Heart left ventricle (tissue), 16 donors: ENCODE measurements at places on chromosomes 13 and 19. TPM values are rescaled to one million over a fixed set of nuclear protein-coding genes. Genes with fewer than 3 reads are reported as not detected.

GRCh38 chr13:112150352-112150751 is 83.4 kb downstream of the SOX1 start:
- no peak for DNase-seq

DNA sequence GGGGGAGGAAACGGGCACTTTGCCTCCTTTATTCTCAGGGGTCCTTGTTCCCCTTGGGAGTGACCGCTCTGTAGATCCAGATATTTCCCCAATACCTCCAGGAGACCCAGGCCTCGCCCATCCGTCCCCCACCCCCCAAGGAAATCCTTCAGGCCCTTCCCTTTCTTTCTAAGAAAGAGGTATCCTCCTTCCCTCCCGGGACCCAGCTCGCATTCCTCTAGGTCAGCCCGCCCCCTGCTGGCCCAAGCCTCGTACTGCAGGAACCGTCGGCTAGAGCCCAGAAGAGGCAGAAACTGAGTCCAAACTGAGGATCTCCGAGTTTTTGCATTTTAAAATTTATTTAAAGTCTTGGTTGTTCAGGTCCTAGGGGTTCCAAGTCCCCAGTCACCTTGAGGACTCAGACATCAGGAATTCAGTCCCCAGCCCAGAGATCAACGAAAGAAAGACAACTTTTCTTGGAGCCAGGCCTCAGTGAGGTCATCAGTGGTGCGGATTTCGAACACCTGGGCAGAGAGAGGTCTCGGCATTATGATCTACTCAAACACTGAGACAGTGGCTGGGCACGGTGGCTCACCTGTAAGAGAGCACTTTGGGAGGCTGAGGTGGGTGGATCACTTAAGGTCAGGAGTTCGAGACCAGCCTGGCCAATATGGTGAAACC is 7.5 kb upstream of the LRFN1 start:
- peak; percentile 83 for DNase-seq

GRCh38 chr13:101965096-101965495 is 436.8 kb downstream of the FGF14 start:
- no peak for DNase-seq

DNA sequence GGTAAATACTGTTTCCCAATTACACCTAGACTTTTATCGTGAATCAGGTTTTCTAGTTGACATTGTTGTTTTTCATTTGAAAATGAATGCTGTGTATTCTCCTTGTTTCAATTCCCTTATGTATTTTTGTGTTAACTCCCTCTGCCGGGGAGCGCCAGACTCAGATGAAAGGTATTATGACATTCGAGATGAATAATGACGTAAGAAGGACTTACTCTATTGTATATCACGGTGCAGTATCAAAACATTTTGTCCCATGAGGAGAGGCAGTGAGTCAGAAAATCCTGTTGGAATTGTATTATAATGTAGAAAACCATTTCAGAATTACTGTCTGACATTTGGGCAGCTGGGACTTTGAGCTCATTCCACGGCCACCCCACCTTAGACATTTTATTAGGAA is 61.6 kb downstream of the LRCH1 start:
- DNase-seq = no peak

DNA sequence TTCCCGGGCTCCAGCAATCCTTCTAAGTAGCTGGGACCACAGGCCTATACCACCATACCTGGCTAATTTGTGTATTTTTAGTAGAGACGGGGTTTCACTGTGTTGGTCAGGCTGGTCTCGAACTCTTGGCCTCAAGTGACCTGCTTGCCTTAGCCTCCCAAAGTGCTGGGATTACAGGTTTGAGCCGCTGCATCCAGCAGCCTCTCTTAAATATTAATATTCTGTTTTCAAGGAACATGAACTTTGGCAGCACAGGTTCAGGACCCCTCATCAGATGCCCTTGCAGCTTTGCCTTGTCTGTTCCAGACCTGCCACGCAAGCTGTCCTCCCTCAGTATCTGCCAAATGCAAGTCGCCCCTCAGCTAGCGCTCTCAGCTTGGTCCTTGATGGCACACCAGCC is 166.8 kb downstream of the KCTD15 start:
- DNase-seq = no peak

DNA sequence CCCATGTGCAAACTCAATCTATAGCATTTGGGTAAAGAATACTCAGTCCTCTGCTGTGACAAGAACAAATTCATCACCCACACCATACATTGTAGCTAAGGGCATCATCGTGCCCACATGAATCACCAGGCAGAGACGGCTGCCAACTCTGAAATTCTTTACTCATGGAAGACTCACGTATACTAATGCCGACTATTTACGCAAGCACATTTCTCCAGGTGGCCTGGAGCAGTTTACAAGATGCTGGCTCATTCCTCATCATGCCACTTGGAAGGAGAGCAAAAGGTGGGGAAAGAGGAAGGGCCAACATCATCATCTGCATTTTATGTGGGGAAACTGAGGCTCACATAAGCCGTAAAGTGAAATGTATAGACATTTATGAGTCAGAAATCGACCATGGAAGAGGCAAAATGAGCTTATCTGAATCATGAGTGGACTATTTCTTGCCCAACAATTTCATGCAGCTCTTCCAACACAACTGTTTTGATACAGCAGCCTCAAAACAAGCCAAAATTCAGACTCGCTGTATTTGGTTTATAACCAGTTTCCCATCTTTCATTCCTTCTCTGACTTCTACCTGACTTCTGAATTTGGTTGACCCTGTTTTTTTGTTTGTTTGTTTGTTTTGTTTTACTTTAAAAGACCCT is 213.9 kb upstream of the SERP2 start:
- DNase-seq = no peak

DNA sequence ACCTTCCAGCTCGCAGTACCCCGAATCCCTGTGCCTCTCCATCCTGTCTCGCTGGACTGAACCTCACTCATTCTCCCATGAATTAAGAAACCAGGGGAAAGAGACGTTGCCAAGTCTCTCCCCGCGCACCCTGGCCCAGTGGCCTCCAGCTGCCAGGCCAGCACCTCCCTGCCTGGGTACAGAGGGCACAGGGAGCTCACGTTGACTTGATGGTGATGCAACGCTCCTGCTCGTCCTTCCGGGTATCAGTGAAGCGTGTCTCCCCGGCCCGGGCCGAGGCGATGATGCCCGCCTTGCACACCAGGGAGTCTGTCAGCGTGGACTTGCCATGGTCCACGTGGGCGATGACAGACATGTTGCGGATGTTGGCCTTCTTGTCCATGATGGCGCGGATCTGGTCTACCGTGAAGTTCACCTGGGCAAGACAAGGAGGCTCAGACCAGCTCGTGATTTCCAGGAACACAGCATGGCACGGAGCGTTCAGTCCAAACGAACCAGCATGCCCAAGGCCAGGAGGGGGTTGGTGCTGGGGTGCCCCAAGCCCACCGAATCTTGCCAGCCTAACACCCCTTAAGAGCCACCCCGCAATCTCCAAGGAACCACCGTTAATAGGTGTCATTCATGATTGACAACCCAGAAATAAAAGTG is 1.2 kb downstream of the EEF2 start:
- peak; percentile 32 for DNase-seq

- peak; percentile 95 for DNase-seq
Observed at GRCh38 chr19:35124098-35125060, 8.8 kb downstream of the FXYD3 start.

- no peak for DNase-seq
Observed at GRCh38 chr13:43631106-43631505, 155.7 kb downstream of the ENOX1 start.

GRCh38 chr13:99381766-99382165 is 74.6 kb upstream of the GPR183 start:
- no peak for DNase-seq

DNA sequence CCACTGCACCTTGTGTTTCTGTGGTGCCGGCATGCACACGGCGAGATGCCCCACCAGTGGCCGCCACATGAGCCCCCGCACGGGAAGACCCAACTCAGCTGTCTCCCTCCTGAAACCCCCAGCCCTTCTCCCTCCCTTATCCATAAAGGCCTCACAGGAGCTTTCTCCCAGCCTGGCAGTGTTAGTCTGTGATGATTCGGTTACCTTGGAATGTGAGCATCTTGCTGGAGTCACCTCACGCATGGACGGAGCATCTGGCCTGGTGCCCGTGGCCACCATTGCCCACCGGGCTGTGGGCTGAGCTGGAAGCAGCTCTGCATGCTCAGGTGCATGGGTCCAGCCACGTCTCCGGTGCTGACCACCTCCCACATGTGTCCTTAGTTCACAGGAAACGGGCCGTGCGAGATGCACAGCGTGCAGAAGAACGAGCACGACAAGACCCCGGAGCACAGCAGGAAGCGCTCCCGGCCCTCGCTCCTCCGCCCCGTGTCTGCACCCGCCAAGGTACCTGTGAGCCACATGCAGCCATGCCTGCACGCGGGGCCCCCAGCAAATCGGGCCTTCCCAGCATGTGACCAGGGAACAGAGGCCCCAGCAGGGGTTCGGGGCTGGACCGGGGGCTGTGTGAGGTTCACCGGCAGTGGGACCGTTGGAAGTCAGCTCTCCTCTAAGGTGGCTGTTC is 22.0 kb downstream of the SIN3B start:
- DNase-seq = peak; percentile 48

GRCh38 chr13:49053215-49053614 is 77.5 kb downstream of the FNDC3A start:
- no peak for DNase-seq

RNF225 gene
- not detected for polyA plus RNA-seq

MAST1 gene
- 0.37 TPM for polyA plus RNA-seq

URAD gene
- not detected for polyA plus RNA-seq

ZNF177 gene
- 1.8 TPM for polyA plus RNA-seq

ZNF221 gene
- 2.4 TPM for polyA plus RNA-seq
